ENCODE measurements at places on chromosomes 13 and 19. TPM values are rescaled to one million over a fixed set of nuclear protein-coding genes. Genes with fewer than 3 reads are reported as not detected.

NKPD1 gene
- total RNA-seq = 0.13 TPM

C1QTNF9 gene
- total RNA-seq = not detected

ARMC6 gene
- 53.7 TPM for total RNA-seq

NCR1 gene
- total RNA-seq = not detected

C13orf42 gene
- not detected for total RNA-seq

C19orf85 gene
- total RNA-seq = not detected

DOCK6 gene
- 92.4 TPM for total RNA-seq

CLASRP gene
- 6.6 TPM for total RNA-seq

AXL gene
- total RNA-seq = 5.8 TPM

ZNF578 gene
- 0.64 TPM for total RNA-seq

PINLYP gene
- total RNA-seq = 4.5 TPM

LRP3 gene
- total RNA-seq = 13.0 TPM

ARRDC5 gene
- total RNA-seq = not detected

CRX gene
- total RNA-seq = not detected

KL gene
- under 0.01 TPM for total RNA-seq

NOVA2 gene
- total RNA-seq = 5.1 TPM

KRTDAP gene
- total RNA-seq = not detected

MYH14 gene
- 0.25 TPM for total RNA-seq

Measured in dermis microvascular lymphatic vessel endothelial cell (primary cell).